PC-9 (cell line): ENCODE measurements at places on chromosomes 1 and 21. TPM values are rescaled to one million over a fixed set of nuclear protein-coding genes. Genes with fewer than 3 reads are reported as not detected.

DNA sequence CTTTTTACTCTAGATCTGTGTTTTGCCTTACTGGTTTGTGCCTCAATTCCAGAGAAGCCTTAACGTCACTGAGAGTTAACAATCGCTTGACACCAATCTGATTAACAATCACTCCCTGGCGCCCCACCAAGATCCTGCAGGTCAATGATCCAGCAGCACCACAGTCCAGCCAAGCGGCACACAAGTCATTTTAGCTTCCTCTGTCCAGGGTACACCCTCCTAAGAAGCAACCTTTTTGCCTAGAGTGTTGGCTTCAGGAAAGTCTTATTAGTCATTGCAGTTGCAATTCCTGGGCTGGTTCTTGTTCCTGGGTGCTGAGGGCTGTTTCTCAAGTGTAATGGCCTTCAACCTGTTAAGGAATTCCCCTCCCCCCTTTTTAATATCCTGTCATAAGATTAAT is 323.0 kb upstream of the USP25 start:
- no peak for DNase-seq
- H3K27ac ChIP-seq: no peak overlapping the region

Gene KAZN
- total RNA-seq: 15.6 TPM in 2 replicates

DNA sequence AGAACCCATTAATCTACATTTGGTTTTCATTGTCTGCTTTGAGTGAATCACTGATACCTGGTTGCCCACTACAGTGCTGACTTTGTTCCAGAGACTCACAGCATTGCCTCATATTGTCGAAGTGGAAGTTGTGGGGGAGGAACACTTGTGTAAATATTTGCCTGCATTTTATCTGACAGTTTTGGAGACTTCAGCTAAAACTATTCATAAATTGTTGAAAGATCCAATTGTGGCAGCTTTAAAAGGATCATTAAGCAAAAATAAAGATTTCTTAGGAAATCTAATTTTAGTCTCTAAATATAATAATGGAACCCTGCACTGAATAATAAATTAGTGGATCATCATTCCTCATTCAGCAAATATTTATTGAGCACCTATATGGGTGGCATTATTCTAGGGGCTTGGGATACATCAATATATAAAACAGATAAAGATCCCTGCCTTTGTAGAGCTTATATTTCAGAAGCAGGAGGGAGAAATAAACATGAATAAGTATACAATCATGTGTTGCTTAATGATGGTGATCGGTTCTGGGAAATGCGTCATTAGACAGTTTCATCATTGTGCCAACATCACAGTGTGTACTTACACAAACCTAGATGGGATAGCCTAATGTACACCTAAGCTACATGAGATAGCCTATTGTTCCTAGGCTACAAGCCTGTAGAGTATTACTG is 73.5 kb downstream of the OSBPL9 start:
- no peak for DNase-seq
- H3K4me1 ChIP-seq: peaks cover 32% of the 10 kb centered on the region
- peak overlapping the region; percentile 67 for H3K27ac ChIP-seq
- 0 out of 2 replicates have a peak overlapping the region, but pooled peaks have one; percentile 11 for H3K4me3 ChIP-seq
- H3K36me3 ChIP-seq: no peaks in the 10 kb centered on the region

Gene PBX1
- 44.5 and 57.7 TPM in 2 replicates for total RNA-seq

DNA sequence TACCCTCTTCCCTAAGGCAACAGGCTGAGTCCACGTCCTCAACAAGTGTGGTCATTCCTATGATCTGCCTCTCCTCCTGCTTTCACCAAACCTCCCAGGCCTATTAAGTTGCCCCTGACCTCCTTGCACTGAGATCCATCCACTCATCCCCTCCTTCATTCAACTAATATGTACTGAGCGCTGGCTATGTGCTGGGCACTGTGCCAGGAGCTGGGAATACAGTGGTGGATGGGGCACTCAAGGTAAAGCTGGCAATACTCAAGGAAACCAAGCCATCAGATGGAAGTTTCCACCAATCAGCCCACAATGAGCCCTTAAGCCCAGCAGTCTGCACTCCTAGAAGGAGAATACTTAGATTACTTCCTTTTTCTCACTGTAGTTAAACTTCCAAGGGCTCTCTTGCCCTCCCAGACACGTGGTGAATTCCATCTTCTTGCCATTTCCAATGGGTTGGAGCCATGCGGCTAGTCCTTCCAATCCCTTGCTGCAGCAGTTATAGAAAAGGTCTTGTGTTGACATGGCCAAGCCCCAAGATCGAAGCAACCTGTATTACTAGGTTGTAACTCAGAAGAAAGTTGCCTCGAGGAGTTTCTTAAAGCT is 279.9 kb upstream of the RUNX1 start:
- H3K36me3 ChIP-seq: no peaks in the 10 kb centered on the region
- no peak for DNase-seq
- no peak overlapping the region for H3K4me3 ChIP-seq
- no peaks in the 10 kb centered on the region for H3K27me3 ChIP-seq
- no peaks in the 10 kb centered on the region for H3K4me1 ChIP-seq

- H3K36me3 ChIP-seq: no peaks in the 10 kb centered on the region
- no peaks in the 10 kb centered on the region for H3K27me3 ChIP-seq
- no peaks in the 10 kb centered on the region for H3K4me1 ChIP-seq
- no peak overlapping the region for H3K4me3 ChIP-seq
Measured at GRCh38 chr1:179774000-179774399, 30.9 kb downstream of the FAM163A start.

Gene WDR77
- 20.6 and 23.7 TPM in 2 replicates for total RNA-seq

DNA sequence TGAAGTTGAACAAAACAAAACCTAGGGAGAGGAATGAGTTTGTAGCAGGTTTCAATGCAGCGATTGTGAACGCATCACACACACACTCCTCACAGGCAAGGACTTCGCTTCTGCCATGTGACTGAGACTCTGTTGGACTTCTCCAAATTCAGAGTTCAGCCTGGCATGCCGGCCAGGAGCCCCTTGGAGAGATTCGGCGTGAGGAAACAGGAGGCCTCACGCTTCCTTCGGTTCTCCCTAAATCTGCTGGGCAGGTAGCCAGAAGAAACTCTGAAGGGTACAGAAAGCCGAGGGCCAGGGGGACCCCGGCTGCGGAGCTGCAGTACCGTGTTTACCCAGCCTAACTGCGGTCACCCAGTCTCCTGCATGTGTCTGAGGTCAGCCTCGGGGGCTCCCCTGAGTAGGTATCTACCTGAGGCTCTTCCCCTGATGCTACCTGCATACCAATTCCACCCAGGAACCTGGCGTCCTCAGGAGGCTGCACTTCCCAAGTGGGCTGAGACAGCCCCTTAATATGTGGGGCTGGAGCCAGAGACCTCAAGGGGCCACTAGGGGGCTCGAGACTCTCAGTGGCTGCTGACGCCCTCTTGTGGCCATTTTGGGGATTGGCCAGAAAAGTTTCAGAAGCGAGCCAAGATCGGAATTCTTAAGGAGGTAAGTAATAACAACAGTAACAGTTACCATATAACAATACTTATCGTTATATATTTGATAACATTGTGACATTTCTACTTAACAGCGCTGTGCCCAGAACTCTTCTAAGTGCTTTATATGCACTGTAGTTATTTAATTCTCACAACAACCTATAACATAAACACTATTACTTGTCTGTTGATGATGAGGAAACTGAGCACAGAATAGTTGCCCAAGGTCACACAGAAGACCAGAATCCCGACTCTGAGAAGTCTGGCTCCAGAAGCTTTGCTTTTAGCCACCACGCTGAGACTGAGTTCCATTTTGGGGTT is 2.7 kb upstream of the ANXA9 start:
- no peaks in the 10 kb centered on the region for H3K27me3 ChIP-seq
- H3K4me1 ChIP-seq: peaks cover 90% of the 10 kb centered on the region
- peak overlapping the region; percentile 77; the same call in 1 of the 2 replicates for H3K27ac ChIP-seq
- H3K36me3 ChIP-seq: no peaks in the 10 kb centered on the region
- DNase-seq: peak; percentile 84

Gene TACSTD2
- 489 and 702 TPM in 2 replicates for total RNA-seq

Gene TMEM269
- total RNA-seq: 0.28 and 1.0 TPM in 2 replicates

Gene S100A7
- not detected in 2 replicates for total RNA-seq

Gene VHLL
- not detected in 2 replicates for total RNA-seq

DNA sequence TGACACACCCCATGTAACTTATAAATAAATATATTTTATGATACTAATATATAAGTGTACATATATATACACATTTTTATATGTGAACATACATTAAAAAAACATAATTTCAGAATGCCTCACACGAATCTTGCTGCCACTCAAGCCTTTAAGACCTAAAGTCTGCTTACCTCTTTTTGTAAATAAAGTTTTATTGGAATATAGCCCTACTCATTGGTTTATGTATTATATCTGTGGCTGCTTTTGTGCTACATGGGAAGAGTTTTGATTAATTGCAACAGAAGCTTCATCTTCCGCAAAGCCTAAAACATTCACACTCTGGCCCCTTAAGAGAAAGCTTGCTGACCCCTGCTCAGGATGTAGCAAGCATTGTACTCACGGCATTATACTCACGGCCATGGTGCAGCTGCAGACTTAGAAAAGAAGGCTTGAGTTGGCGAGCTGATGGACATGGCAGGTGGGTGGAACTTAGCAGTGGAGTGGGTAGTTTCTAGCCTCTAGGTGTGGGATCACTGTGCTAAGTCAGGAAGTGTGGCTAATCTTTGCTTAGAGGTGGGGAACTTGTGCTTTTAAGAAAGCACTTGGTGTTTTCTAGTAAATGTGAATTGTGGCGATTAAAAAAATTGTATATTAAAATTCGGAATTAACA is 80.8 kb downstream of the DYRK1A start:
- no peaks in the 10 kb centered on the region for H3K36me3 ChIP-seq
- no peaks in the 10 kb centered on the region for H3K27me3 ChIP-seq
- no peak overlapping the region for H3K4me3 ChIP-seq
- H3K27ac ChIP-seq: no peak overlapping the region

DNA sequence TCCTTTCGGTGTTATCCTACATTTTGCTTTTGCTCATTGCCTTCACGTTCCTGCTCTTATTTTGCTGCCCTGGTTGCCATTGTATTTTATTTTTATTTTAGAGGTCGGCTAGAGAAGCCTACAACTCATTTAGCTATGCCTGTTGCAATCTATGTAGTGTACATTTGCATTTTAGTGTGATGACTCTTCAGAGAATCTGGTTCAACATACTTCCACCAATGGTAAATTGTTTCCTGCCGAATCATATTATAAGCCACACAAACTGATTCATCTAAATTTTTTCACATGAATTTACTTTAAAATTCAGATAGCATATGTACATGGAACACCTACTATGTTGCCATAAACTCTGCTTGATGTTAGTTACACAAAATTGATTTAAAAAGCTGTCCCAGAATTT is 1596.9 kb downstream of the PLA2G4A start:
- DNase-seq: no peak
- H3K4me1 ChIP-seq: no peaks in the 10 kb centered on the region
- no peak overlapping the region for H3K27ac ChIP-seq
- H3K4me3 ChIP-seq: no peak overlapping the region
- H3K27me3 ChIP-seq: no peaks in the 10 kb centered on the region

Gene PSMG1
- 20.4 and 29.0 TPM in 2 replicates for total RNA-seq

DNA sequence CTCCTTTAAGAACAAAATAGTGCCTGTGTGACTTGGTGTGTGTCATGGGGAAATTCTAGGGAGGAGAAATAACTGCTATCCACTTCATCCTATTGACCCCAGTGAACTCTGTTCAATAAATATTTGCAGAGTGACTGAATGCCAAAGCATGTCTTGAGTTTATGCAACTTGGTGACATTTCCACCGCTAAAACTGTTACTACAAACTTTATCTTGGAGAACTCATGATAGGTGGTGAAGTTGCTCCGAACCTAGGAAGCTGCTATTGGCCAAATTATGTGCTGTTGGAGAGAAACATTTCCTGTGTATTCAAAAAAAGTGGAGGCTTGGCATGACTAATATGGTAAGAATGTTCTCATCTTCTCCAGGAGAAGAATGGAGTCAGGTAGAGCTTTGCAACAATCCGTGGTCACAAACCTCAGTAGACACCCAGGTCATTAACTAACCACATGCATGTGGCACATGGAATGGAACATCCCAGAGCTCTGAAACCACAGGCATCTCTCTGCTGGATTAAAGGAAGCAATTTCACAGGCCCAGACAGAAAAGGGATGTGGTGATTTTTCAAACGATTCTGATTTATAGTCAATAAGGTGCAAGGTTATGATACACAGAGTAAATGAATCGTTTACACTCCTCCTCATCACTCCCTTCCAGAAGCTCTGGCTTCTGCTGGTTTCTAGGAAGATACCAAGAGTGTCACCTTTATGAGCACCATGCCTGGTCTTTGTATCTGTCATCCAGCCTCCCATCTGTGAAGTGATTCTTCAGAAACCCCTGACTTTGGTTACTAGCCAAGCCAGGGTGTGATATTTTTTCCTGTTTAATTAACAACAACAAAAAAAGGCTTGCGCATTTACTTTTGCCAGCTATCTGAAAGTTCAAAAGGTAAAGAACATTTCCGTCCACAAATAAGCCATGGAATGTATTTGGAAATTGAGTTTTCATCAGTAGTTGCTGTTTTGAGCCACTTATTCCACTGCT is 361.1 kb downstream of the TGFB2 start:
- DNase-seq: peak; percentile 99
- H3K27ac ChIP-seq: peak overlapping the region; percentile 95
- peaks cover 45% of the 10 kb centered on the region for H3K4me1 ChIP-seq
- peak overlapping the region; percentile 13; the same call in 1 of the 2 replicates for H3K4me3 ChIP-seq
- H3K36me3 ChIP-seq: no peaks in the 10 kb centered on the region

Gene CFAP141
- not detected in 2 replicates for total RNA-seq

GRCh38 chr1:186042230-186042629 is 308.0 kb downstream of the HMCN1 start:
- DNase-seq: no peak
- peaks cover 12% of the 10 kb centered on the region; the same call in 1 of the 2 replicates for H3K4me1 ChIP-seq
- H3K27me3 ChIP-seq: no peaks in the 10 kb centered on the region
- H3K27ac ChIP-seq: no peak overlapping the region
- H3K4me3 ChIP-seq: no peak overlapping the region

Gene RHBDL2
- total RNA-seq: 31.6 and 36.9 TPM in 2 replicates

Gene LGR6
- total RNA-seq: 5.6 and 7.9 TPM in 2 replicates

- H3K27ac ChIP-seq: no peak overlapping the region
- no peak overlapping the region for H3K4me3 ChIP-seq
- no peaks in the 10 kb centered on the region for H3K36me3 ChIP-seq
- no peaks in the 10 kb centered on the region for H3K27me3 ChIP-seq
- no peaks in the 10 kb centered on the region for H3K4me1 ChIP-seq
Measured at GRCh38 chr1:115404911-115405310, 66.9 kb upstream of the NGF start.

Gene KCNJ15
- total RNA-seq: not detected in 2 replicates

Gene ANGPTL3
- total RNA-seq: not detected in 2 replicates

Gene ZNF593OS
- total RNA-seq: not detected in 2 replicates

- no peaks in the 10 kb centered on the region for H3K27me3 ChIP-seq
- no peaks in the 10 kb centered on the region for H3K4me1 ChIP-seq
- H3K36me3 ChIP-seq: no peaks in the 10 kb centered on the region
- no peak overlapping the region for H3K4me3 ChIP-seq
- H3K27ac ChIP-seq: no peak overlapping the region
Measured at GRCh38 chr21:32782698-32783097, 11.1 kb upstream of the PAXBP1 start.
